Thyroid gland (tissue), 4 donors: ENCODE measurements at places on chromosomes 12 and 14. TPM values are rescaled to one million over a fixed set of nuclear protein-coding genes. Genes with fewer than 3 reads are reported as not detected.

- no peaks in the 10 kb centered on the region for H3K27me3 ChIP-seq
- H3K27ac ChIP-seq: no peak overlapping the region
- no peak for DNase-seq
- peaks cover 3% of the 10 kb centered on the region for H3K4me1 ChIP-seq
- no peaks in the 10 kb centered on the region for H3K36me3 ChIP-seq
- no peak overlapping the region for H3K4me3 ChIP-seq
Observed at GRCh38 chr12:121649819-121650353, 19.6 kb downstream of the MORN3 start.

- no peak for DNase-seq
- no peaks in the 10 kb centered on the region for H3K27me3 ChIP-seq
- no peak overlapping the region for H3K27ac ChIP-seq
- H3K4me3 ChIP-seq: no peak overlapping the region
Observed at GRCh38 chr12:15863372-15863771, 18.8 kb upstream of the STRAP start.

RACGAP1 gene
- 7.2 TPM for total RNA-seq

LALBA gene
- total RNA-seq: not detected
